ENCODE measurements at places on chromosomes 7 and 10. TPM values are rescaled to one million over a fixed set of nuclear protein-coding genes. Genes with fewer than 3 reads are reported as not detected.

GRCh38 chr10:104255311-104255981 is 754 bp downstream of the GSTO1 start:
- DNase-seq, result peak; percentile 67

GRCh38 chr7:155108144-155108901 is 38.2 kb downstream of the HTR5A start:
- DNase-seq, result no peak

DNA sequence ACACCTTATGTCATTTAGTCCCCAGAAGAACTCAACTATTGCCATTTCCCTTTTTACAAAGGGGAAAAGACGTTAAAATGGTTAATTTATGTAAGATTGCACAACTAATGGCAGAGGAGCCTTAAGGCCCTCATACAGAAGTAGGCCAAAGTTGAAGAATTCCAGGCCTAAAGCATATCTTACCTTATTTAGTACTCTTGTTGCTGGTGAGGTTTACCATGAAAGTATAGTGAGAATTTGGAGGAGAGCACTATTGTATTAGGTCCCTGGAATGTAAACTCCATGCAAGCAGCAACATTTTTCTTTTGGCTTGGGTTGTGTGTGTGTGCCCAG is 731 bp upstream of the CRPPA start:
- DNase-seq, result peak; percentile 67

GRCh38 chr10:86647773-86648703 is 6.3 kb upstream of the OPN4 start:
- DNase-seq, result peak; percentile 55

DNA sequence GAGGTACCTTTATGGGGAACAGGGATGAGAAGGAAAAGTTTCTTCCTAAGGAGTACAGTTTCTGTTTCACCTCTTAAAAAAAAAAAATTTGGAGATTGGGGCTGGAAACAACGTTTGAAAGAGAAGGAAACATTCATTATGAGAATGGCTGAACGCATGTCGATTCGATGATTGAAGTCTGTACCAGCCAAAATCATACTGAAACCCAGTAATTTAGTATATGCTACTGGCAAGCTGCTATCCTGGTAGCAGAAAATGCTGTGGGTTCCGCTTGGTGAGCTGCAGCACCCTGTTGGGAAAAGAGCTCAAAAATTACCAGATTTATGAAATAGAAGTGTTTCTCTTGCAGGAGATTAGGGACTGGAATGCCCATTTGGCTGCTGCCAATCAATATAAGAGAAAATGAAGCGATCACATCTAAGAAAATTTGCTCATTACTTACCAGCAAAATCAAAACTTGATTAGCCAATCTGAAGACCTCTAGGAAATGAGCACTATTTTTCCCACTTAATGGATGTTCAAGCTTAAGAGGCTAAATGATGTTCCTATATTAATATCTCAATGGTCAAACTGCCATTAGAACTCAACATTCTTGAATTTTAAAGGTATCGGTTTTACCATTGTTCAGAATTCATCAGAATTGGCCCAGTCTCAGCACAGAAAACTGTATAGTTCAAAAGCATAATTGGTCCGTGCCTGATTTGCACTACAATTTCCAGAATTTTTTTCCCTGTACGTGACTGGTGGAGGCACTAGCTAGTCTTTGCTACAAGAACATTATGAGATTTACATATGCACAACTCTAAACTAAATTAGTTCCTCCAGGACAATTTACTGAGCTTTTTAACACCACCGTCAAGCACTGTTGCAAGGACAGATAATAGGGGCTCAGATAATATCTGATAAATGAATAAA is 1.2 kb upstream of the ITGB1 start:
- peak; percentile 30 for DNase-seq

- DNase-seq, result no peak
Measured at GRCh38 chr10:132788180-132788830, 2.4 kb upstream of the NKX6-2 start.

- no peak for DNase-seq
Measured at GRCh38 chr10:17143055-17143690, 13.6 kb upstream of the CUBN start.

- no peak for DNase-seq
Measured at GRCh38 chr10:71316786-71317160, 2.3 kb upstream of the SLC29A3 start.

GRCh38 chr7:80832006-80832405 is 86.8 kb downstream of the SEMA3C start:
- no peak for DNase-seq

DNA sequence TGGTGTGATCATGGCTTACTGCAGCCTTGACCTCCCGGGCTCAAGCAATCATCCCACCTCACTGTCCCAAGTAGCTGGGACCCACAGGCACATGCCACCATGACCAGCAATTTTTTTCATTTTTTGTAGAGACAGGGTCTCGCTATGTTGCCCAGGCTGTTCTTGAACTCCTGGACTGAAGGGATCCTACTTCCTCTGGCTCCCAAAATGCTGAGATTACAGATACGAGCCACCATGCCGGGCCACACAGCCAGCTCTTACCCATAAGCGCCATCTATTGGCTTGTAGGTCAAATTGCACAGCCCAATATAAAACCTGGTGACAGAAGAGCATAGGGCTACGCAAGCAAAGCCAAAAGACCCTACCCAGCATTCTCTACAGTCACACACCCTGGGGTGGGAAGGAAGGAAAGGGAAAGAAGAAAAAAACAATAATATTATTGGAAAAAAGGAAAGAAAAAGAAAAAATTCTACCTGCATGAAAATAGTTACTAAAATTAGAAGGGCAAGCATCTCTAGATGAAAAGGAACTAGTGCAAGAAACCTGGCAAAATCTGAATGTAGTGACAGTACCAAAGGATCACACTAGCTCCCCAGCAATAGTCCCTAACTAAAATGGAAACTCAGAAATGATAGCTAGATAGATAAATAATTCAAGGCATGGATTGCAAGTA is 29.4 kb upstream of the AMPH start:
- no peak for DNase-seq

DNA sequence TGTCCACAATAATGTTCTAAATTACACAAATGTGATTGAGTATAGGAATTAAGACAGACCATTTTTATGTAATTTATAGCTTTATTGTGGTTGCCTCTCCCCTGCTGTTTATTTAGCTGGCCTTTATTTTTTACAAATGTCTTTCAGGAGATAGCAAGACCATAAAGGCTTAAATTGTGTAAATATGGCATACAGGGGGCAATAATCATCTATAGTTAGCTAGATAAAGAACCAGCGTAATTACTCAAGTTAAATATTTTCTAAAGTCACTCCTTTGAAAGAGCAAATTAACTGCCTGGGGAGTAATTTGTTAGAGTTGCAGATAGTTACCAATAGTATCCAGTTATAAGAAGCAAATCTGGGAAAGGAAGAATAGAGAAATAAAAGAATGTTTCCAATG is at the start of gene MALRD1:
Gene MALRD1 (plus strand): TSS at position 313 of the 400 bp plus-strand sequence. CDS start 138 bp downstream, outside the sequence.
- no peak for DNase-seq

GRCh38 chr10:111974325-111974724 is 209.2 kb downstream of the GPAM start:
- DNase-seq, result no peak

- DNase-seq, result no peak
Measured at GRCh38 chr7:11675163-11675562, 156.8 kb downstream of the THSD7A start.

GRCh38 chr7:119167431-119167830 is 942.9 kb downstream of the ANKRD7 start:
- no peak for DNase-seq

AEBP1 gene
- total RNA-seq, result 77.0 TPM

TFPI2 gene
- total RNA-seq, result 27.7 TPM

OR2A12 gene
- total RNA-seq, result 6.5 TPM

MMD2 gene
- total RNA-seq, result 0.24 TPM
